Sigmoid colon (tissue), 7 donors: ENCODE measurements at places on chromosomes 7 and 10. TPM values are rescaled to one million over a fixed set of nuclear protein-coding genes. Genes with fewer than 3 reads are reported as not detected.

- DNase-seq: no peak
Measured at GRCh38 chr10:114678336-114678735, 20.3 kb upstream of the ABLIM1 start.

DNA sequence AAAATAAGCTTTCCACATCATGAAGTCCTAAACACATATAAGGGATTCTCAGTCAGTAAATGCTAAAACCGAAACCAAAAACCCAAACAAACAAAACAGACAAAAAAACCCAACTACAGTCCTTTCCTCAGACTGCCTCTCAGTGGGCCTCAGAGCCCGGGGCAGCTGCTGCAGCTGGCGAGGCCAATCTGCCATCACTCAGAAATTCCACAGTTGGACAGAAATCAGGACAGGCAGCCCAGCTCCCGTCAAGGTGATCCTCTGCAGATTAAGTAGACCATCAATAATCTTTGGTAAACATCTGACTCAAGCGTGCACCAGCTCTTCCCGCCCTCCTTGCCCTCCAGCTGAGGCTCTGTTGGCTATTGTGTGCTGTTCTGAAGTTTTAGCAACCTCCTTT is 142.2 kb downstream of the ATXN7L1 start:
- no peak for DNase-seq

GRCh38 chr7:99459087-99459486 is 6.9 kb downstream of the ATP5MF start:
- no peak for DNase-seq

DNA sequence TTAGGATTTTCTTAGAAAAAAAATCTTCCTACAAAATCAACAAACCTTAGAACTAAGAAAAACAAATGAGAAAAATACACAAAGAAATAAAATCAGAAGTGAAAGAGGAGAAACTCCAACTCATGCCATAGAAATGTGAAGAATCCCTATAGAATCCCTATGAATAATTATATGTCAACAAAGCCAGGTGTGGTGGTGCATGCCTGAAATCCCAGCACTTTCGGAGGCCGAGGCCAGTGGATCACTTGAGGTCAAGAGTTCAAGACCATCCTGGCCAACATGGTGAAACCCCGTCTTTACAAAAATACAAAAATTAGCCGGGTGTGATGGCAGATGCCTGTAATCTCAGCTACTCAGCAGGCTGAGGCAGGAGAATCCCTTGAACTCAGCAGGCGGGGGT is 27.1 kb downstream of the ACSM6 start:
- no peak for DNase-seq

GRCh38 chr10:5284311-5285057 is 80.3 kb upstream of the UCN3 start:
- DNase-seq: no peak

DNA sequence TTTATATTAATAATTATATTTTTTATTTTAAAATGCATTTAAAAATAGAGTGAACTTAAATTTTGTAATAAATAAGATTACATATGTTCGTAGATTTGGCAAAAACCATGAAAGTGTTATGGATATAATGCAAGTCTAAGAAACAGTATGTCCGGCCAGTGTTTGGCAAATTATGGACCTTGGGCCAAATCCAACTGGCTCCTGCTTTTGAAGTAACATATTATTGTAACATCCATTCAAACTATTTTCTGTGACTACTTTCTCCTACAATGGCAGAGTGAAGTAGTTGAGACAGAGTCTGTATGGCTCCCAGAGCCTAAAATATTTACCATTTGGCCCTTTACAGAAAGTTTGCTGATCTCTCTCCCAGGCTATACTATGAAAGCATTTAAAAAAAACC is 38.9 kb downstream of the TMEM229A start:
- DNase-seq: no peak

GRCh38 chr7:114481999-114482398 is 67.4 kb downstream of the FOXP2 start:
- no peak for DNase-seq

- no peak for DNase-seq
Measured at GRCh38 chr10:22022257-22023032, 18.9 kb upstream of the DNAJC1 start.

DNA sequence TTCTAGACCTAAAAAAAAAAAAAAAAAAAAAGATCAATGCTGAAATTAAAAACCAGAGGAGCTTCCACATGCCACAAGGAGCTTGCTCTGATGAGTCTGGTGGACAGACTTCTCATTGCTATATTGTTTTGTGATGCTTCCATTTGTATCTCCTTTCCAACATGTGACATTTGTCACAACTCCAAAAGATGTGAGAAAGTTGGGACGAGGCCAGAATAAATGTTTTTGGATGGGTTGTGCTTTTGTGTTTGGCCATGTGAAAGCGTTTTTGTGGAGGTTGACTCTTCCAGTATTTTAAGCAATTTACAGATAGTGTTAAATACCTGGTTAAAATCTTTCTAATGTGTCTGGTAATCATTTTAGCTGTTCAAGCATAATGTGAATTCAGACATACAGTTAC is 280.1 kb downstream of the SKAP2 start:
- DNase-seq: no peak

GRCh38 chr7:41886262-41886900 is 183.5 kb upstream of the INHBA start:
- peak; percentile 86 for DNase-seq

GRCh38 chr10:3222068-3222467 is 49.5 kb upstream of the PITRM1 start:
- no peak for DNase-seq

DNA sequence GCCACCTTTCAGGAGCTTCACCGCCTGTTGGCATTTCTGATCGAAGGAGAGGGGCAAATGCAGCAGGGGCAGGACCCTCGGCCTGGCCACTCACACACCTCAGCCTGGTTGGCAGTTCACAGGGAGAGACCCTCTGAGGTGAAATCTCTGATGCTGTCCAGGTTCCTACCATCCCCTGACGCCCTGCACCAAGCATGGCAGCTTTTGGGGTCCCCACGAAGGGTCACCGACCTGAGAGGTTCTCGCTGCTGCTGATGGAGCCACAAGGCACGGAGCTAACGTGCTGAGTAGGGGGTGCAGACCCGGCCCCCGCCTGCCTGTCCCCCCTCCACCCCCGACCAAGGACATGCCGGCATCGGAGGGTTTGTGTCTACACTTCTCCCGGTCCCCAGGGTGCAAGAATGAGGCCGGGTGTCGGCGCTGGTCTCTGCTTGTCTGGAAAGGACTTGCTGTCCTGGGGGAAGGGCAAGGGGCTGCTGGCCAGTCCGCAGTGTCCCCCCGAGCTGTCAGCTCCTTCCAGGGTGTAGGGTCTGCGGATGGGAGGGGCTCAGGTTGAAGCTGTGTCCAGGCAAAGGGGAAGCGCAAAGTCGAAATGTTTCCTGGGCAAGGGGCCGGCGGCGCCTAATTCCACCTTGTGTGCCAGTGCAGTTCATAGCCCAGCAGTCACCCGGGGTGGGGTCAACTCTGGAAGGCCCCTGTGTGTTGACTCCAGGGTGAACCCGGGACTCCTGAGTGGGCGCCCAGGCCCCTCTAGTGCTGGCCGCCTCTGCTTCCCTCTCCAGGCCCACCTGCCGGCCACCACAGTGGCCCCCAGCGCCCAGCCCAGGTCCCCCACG is 132.6 kb downstream of the DNAJB6 start:
- peak; percentile 39 for DNase-seq

GRCh38 chr7:105837765-105838626 is 38.4 kb downstream of the ATXN7L1 start:
- DNase-seq: peak; percentile 87

- DNase-seq: no peak
Measured at GRCh38 chr10:90089719-90090118, 388.3 kb downstream of the KIF20B start.

- DNase-seq: no peak
Measured at GRCh38 chr10:55410415-55410885, 609.4 kb upstream of the PCDH15 start.

- no peak for DNase-seq
Measured at GRCh38 chr10:43316988-43317387, 50.1 kb upstream of the RASGEF1A start.

PIK3CG gene
- 4.5 TPM for total RNA-seq

HKDC1 gene
- not detected for total RNA-seq

OPN1SW gene
- not detected for total RNA-seq

PTER gene
- 14.3 TPM for total RNA-seq

IFIT1B gene
- not detected for total RNA-seq

ECHDC3 gene
- total RNA-seq: 6.4 TPM

FRMPD2 gene
- not detected for total RNA-seq
